Endodermal cell (in vitro differentiated cells): ENCODE measurements at places on chromosomes 5 and 9.

DNA sequence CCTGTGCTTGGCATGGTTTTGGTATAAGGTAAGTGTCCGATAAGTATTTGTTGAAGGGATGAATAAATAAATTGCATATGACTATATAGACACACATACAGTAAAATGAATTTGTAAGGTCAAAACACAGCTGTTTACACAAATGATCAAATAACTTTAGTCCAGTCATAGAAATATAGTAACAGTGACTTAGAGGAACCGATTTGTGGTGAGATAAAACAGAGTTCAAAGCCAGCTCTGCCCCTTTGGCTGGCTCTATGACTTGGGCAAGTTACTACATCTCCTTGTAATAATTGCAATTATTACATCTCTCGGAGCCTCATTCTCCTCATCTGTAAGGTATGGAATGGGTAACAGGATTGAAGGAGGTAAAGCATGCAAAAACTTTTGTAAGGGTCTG is 384.0 kb downstream of the PLK2 start:
- no peak for DNase-seq

GRCh38 chr5:169650701-169651331 is 13.7 kb downstream of the DOCK2 start:
- no peak for DNase-seq

DNA sequence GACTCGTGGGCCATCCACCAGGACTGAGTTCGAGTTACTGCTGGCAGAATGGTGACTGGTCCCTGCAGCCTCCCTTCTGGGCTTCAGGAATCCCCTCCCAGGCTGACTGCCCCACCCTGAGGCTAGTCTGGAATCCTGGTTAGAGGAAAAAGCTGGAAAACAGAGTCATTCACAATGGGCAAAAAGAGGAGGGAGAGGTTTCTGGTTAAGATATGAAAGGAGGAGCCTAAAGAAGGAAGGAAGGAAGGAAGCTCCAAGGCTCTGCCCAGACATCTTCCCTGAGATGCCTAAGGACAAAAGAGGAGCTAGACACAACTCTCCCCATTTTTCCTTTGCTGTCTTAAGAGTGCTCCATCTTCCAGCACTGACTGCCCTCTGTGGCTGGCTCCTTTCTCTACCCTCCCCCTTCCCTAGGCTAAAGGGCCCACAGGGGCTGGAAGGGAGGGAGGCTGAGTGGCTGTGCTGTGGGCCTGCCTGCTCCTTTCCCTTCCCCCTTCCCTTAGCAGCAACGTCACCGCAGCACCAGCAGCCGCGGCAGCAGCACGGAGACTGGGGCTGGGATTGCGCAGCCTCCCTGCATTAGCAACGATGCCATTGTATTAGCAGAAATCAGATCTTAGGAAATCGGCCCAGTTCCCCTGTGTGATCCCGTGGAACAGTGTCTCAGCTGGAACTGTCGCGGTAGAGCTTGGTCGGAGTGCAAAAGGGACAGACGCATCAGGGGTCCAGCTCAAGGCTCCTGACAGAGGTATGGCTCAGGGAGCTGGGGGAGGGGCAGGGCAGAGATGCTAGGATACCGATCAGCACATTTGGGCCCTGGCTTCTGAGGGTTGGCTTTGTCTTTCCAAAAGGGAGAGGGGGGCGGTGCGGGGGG is 48.7 kb downstream of the RUSC2 start:
- peak; percentile 87 for DNase-seq

DNA sequence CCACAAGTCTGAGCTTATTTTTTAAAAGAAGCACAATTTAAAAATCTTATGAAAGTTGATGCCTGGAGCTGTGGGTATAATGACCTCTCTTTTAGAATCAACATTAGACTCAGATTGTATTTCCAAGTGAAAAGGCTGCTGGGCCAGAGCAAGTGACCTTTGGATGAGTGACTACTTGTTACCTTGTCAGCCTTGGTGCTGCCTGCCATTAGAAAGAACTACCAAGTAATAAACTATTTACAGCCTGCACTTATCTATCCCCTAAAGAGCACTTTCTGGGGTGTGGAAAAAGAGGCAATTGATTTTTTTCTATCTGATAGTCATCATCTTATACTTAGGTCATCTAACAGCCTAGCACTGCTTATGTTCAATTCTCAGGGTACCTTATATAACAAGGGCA is 134.9 kb upstream of the FBXL17 start:
- no peak for DNase-seq

- DNase-seq: no peak
These were observed 97.1 kb upstream of the IRX2 start for GRCh38 chr5:2848619-2849018.

GRCh38 chr5:55903121-55903701 is 52.1 kb downstream of the IL31RA start:
- DNase-seq: no peak
